ENCODE measurements at places on chromosomes 11 and 22. TPM values are rescaled to one million over a fixed set of nuclear protein-coding genes. Genes with fewer than 3 reads are reported as not detected.

The SPON1 gene
- 4.6 TPM for total RNA-seq

The NELL1 gene
- not detected for total RNA-seq

The BBOX1 gene
- total RNA-seq, result 2.7 TPM

The ASRGL1 gene
- 1.9 TPM for total RNA-seq

The ARHGEF17 gene
- total RNA-seq, result 7.0 TPM
